ENCODE measurements at places on chromosomes 3 and 15.
A peak's percentile ranks its signal among the peaks of the same experiment; 100 is the strongest.

DNA sequence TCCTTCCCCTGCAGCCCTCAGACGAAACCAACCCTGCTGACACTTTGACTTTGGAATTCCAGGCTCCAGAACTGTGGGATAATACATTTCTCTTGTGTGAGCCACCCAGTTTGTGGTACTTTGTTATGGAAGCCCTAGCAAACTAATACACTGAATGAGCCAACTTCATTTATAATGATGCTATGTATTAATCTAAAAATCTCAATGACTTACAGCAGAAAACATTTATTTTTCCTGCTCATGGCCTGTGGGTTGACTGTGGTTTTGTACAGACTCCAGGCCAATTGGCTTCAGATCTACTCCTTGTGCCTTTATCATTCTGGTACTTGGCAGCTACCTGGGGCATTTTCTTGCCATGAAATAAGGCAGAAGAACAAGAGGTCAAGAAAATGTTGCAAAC is 152.4 kb downstream of the EBLN2 start:
- DNase-seq = no peak

GRCh38 chr3:26246901-26247300 is 375.7 kb upstream of the LRRC3B start:
- no peak for DNase-seq

DNA sequence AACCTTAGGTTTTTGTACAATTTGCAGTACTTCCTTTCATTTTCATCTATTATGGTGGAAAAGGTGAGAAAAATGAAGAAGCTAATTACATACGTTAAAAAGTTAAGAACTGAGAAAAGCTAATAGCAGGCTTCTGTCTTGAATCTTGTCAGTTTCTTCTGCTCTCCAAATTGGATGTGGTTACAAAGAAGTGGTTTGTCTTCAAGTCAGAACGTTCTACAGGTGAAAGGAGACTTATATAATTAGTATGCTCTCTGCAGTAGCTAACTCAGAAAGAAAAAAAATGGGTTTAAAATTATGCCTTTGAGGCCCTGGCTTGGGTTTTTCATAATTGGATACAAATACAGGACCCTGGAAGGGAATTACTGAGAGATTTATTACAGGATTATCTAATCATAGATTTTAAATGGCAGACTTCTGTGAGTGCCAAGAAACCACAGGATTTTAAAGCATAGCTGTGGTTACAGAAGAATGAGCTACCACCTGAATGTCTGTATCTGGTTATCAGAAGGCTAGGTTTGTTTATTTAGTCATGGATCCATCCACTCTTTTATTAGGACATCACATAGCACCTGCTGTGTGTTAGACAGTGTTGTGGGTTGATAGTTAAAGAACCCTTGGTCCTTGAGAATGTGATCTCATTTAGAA is 528.1 kb upstream of the MCTP2 start:
- DNase-seq = no peak

DNA sequence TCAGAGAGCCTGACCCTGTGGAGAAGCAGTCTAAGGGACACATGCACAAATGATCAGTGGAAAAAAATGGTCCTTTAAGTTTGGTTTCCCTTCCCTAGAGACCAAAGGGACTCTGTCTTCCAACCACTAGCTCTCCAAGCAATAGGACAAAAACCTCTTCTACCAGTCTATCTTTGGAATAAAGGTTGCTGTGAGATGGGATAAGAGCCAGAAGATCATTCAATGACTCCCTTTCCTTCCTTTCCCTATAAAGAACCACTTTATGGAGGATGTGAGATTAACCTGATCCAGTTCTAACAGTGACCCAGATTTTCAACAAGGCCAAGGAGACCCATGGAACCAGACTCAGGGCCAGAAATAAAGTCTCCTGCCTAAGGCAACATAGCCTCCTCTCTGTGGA is 74.8 kb downstream of the DHX30 start:
- DNase-seq = no peak

- DNase-seq = no peak
Measured at GRCh38 chr3:87949189-87949878, 109.5 kb downstream of the CGGBP1 start.

DNA sequence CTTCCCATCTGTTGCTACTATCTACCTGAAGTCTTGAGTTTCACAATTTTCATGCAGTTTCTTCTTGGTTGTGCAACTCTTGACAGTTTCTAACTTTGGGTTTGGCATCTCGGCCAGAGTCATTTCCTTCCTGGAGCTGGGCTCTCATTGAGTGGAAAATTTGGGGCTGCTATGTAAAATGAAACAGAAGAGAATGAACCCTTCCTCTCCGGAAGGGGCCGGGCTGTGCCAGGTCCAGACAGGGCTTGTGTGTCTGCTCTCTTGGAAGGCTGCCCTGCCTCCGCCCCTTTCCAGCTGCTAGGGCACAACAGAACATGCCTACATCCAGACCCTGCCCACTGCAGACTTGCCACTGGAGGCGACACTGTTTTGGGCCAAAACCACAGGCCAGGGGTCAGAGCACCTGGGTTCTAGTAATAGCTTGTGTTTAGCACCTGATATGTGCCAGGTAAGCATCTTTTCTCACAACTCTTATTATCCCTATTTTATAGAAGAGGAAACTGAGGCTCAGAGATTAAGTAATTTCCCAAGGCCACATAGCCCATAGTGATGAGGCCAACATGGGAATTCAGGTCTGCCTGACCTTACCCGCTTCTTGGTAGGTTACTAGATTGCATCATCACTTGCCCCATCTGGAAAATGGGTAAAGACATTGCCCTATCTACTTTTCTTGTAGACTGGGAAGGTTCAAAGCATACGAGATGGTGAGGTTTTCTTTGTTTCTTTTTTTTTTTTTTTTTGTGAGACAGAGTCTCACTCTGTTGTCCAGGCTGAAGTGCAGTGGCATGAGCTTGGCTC is 25.0 kb downstream of the IRAK2 start:
- DNase-seq = no peak

DNA sequence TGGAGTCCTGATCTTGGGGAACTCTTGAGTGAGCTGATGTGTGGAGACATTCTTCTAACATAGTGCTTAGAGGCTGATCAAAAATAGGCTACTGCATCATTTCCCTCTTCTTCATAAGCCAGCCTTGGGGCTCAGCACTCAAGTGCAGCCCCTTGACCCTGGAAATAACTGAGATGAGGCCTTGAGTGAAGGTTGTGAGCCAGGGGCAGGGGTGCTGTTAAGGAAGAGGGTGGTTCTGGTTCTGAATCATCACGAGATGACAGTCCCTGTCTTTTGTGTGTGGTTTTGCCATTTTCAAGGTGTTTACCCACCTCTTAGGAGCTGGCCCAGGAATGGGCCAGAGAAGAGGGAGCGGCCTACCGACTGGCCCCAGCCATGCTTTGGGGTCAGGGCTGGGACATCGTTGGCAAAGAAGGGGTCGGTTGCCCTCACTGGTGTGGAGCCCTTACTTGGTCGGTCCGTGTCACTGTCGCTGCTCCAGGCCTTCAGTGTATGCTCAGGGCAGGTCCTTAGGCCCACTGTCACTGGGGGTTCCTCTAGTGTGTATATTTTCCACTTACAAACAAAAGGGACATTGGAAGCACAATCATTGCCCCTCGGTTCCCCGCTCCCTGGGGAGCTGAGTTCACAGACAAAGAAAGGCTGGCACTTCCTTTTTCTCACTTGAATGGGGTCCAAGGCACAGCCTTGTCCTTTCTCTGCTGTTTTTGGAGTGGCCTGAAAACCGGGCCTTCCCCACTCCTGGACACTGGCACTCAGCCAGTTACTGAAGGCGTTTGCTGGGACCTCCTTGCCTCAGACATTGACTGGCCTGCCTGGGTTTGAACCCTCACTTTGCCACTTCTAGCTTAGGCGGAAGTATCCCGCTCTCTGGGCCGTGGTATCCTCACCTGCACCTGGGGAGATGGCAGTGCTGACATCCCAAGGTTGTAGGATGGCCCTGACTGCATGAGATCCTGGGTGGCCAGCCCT is 46.6 kb downstream of the SLC6A6 start:
- no peak for DNase-seq

GRCh38 chr3:100536093-100536492 is 43.7 kb downstream of the TMEM45A start:
- no peak for DNase-seq

GRCh38 chr3:124823648-124824047 is 63.5 kb downstream of the ITGB5 start:
- DNase-seq = no peak

DNA sequence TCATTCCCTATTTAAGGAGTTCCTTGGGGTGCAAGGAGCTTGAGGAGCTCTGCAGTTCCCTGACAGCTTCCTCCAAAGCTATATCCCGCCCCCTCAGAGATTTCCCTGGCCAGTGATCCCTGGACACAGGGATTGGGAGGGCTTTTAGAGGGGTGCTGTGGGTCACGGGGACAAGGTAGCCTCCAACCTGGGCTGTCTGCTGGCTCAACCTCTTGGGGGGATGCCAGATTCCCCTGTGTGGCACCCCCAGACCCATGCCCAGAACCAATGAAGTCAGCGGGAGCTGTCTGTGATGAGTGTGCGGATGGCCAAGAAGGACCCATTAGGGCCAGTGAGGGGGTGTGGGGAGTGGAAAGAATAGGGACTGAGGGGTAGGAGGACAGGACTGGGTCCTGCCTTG is 21.0 kb upstream of the ATP2B2 start:
- no peak for DNase-seq

DNA sequence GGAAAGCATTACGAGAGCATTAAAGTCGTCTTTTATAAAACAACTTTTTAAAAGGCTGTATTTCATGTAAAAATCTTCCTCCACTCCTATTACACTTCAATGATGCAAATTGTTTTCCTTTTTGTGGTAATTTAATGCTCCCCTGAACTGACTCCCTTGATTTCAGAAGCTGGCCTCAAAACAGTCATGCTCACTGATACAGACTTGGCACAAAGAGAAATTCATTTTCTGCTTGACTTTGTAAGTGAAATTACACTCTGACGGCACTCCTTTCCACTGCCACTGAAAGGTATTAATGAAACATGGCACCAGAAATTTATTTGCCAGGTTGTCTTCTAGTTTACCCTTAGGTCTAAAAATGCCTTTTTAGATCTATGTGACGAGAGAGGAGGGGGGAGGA is 215.5 kb downstream of the LRRC3B start:
- DNase-seq = no peak

GRCh38 chr3:28947751-28948150 is 333.1 kb upstream of the RBMS3 start:
- DNase-seq = no peak

GRCh38 chr3:44464509-44464908 is 13.0 kb downstream of the ZNF445 start:
- DNase-seq = no peak

DNA sequence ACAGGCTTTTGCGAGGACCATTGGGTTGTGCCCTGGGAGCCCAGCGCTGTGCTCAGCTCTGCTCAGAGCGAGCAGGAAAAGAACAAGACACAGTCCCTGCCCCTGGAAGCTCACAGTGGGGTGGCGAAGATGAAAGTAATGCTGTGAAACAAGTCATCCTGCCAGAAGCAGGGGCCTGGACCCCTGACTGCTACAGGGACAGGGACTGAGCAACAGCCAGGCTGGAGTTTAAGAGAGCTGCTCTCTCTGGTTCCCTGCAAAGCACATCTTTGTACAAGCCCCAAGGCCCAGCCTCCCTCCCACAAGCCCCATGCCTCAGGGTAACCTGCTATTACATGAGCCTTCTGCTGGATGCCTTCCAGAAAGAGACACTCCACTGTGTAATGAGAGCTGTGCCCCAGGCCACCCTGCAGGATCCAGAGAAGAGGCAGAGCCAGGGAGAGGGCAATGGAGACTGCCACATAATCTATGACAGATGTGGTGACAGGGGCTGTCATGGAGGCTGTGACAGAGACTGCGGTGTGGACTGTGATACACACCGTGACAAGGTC is 7.1 kb upstream of the HCN4 start:
- peak; percentile 65 for DNase-seq

- no peak for DNase-seq
Measured at GRCh38 chr3:184129012-184129411, 6.1 kb upstream of the EIF2B5 start.

Data from NCI-H187 treated with DMSO at 0.1 percent for 48 hours (cell line).